Stimulated activated CD8-positive, alpha-beta memory T cell treated with anti-CD3 and anti-CD28 coated beads, Interleukin-12 subunit alpha, Interleukin-12 subunit beta, amount 100 ng/mL, for 4 hours (primary cell): ENCODE measurements at places on chromosomes 2 and 18.

DNA sequence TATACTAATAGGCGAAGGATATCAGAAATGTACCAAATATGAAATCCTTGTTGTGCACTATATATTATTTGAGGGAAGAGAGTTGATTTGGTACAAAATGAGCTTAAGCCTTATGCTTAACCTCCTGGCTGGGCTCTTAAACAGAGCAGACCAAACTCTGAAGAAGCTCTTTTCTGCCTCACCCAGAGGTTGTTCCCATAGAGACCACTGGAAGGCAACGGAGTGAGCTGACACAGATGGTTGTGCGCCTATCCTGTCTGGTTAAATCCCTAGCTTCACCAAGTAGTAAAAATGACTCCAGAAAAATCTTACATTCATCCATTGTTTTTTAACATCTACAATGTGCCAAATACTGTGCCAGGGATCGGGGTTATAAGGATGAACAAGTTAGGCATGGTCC lies 55.9 kb upstream of the NOL4 start:
- DNase-seq, result no peak

GRCh38 chr18:48929941-48930713 lies 20.6 kb downstream of the SMAD7 start:
- DNase-seq, result no peak

GRCh38 chr2:63049211-63049969 lies 1.2 kb upstream of the OTX1 start:
- no peak for DNase-seq

GRCh38 chr2:60888853-60889252 lies 7.5 kb downstream of the REL start:
- no peak for DNase-seq

GRCh38 chr18:61350578-61350977 lies 17.3 kb downstream of the CDH20 start:
- no peak for DNase-seq

- DNase-seq, result no peak
These were observed 26.8 kb downstream of the HNMT start for GRCh38 chr2:137991078-137991477.

- DNase-seq, result peak; percentile 24
These were observed 1.2 kb downstream of the ST3GAL5 start for GRCh38 chr2:85887566-85888019.

- DNase-seq, result no peak
These were observed 21.2 kb upstream of the EPAS1 start for GRCh38 chr2:46275995-46276394.

DNA sequence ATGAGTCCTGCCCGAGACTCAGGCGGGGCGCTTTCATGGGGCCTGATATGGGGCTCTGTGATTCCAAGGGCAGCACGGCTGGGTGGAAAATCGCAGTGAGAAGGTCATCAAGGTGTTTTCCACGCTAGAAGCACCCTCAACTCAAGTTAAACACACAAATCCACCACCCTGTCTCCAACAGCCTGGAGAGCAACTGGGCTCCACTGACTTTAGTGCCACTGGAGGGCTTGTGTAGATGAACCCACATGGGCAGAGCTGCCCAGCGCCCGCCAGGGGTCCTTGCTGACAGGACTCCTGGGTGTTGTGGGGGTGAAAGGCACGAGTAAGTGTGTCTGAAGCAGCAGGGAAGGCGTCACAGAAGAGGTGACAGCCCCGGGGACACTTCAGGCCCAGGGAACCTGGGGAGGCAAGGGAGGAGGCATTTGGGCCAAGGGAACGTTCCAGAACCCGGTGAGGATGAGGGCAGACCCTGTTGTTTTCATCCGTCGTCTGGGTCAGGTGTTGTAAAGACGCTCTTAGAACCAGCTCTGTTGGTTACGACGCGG lies 51.8 kb upstream of the CTDP1 start:
- DNase-seq, result no peak

DNA sequence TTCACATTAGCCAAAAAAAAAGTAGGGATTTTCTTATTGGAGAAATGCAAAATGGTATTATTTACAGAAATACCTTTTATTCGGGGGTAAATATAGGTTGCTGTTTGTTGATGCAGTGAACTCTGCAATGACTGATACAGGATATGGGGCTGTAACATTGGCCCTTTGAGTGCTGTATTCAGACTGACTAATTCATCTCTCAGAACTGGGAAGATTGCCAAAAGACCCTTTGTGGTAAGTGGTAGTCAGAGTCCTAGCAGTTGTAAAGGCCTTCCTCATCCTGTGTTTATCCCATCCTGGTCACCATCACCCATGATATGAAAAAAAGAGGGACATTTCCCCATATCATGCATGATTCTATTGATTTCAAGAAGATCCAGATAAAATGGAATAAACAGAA lies 14.0 kb upstream of the DCC start:
- DNase-seq, result no peak

DNA sequence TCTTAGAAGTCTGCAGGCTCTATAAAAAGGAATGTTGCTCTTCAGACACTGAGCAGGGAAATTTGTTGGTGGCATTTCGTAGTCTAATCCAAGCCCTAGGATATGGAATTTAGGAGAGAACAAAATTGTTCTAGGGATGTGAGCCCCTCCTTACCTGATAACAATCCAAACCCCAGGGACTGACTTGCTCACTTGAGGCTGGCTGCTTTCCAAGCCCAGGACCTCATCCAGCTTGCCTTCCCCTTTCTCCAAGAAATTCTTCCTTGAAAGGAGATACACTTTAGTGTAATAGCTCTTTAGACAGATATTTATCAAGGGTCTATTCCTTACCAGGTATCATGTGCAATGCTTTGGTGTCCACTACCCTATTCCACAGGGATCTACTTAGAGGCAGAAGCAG lies 279.8 kb downstream of the C1D start:
- DNase-seq, result no peak

DNA sequence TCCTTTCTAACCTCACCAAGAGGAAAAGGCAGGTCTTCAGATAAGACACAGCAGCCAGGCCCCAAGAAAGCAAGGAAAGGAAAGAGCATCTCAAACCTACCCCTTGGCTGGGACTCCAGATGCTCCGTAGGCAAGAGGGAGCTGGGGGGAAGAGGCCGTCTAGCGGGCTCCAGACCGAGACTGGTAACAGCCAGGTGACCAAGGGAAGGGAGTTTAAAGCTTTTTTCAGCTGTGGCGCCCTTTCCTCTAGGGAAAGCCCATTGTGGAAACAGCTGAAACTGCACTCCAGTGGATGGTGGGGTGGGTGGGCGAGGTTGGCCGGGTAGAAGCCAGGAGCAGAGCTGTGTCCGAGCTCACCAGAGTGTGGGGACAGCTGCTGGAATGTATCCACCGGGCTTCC lies 180.4 kb downstream of the KLHL29 start:
- DNase-seq, result no peak

GRCh38 chr18:770583-770961 lies 41.5 kb downstream of the YES1 start:
- no peak for DNase-seq

GRCh38 chr2:152490686-152491455 lies 155.9 kb downstream of the FMNL2 start:
- DNase-seq, result no peak

GRCh38 chr2:201773990-201774389 lies 6.7 kb downstream of the ALS2 start:
- DNase-seq, result no peak

DNA sequence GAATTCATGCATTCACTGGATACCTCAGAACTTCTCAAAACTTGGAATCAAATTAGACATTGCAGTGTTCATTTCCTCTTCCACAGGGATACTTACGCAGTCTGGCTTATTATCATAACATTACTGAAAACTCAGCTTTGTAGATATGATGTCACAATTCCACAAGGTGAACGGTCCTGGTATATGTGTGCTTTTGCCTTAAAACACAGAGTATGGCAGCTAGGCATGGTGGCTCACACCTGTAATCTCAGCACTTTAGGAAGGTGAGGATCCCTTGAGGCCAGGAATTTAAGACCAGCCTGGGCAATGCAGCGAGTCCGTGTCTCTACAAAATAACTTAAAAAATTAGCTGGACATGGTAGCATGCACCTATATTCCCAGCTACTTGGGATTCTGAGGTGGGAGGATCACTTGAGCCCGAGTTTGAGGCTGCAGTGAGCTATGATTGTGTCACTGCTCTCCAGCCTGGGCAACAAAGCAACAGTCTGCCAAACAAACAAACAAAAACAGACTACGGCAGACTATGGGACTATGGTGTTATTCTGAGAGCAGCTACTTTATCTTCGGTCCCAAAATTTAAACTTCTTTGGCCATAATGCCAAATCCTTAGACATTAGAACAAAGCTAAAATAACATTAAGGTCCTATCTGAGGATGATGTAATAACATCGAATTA lies 1191.9 kb upstream of the SLC39A10 start:
- DNase-seq, result no peak

GRCh38 chr2:2845267-2845666 lies 514.2 kb upstream of the MYT1L start:
- no peak for DNase-seq

DNA sequence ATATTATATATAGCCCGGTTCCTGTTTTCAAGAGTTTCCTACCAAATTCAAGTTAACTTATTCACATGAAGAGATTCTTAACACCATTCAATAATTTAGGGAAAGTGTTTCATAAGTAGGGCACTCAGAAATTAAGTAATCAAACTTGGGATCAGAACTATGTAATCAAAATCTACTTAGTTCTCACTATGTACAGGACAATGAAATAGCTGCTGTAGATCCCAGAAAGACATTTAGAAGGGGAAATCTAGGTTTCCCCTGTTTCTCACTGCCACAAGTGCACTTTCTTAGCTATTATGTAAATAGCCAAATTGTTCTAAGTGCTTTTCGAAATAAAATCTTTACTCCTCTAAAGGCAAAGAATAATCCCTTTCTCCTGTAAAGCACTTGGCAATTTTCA lies 493.6 kb upstream of the SETBP1 start:
- DNase-seq, result no peak

GRCh38 chr18:79609841-79610281 lies 69.7 kb upstream of the CTDP1 start:
- no peak for DNase-seq

- DNase-seq, result no peak
These were observed 12.4 kb upstream of the GPD2 start for GRCh38 chr2:156423674-156424282.

DNA sequence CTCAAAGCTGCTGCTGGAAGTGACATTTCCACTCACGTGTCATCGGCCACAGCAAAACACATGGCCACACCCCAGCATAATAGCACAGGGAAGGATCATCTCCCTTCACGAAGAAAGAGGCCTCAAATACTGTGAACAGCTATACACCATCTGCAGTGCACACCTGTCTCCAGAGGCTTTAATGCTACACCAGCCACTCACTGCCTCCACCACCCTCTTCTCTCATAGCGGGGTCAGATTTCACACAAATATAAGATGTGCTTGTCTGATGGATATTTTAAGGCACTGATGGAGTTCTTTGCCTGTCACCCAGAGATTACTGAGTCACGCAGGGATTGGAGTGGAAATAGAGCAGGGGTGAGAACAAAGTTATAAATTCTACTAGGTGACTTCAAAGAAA lies 374.0 kb downstream of the ZNF516 start:
- DNase-seq, result no peak

DNA sequence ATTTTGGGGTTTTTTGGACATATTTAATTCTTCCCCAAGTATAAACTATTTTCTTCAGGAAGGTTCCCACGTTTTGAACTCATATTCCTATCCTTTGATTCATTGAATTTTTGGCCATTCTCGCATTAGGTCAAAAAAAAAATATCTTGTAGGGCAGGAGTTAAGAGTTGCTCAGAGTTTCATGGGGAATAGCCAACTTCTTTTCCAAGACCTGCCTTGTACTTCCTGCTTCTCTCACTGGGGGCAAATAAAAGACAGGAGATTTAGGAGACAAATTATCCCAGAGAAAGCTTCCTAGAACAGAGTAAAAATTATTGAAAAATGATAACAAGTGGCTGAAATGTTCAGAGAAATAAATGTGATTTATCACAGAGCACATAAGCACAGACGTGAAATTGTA lies 55.2 kb upstream of the BCL11A start:
- no peak for DNase-seq

- DNase-seq, result no peak
These were observed 217.1 kb downstream of the MREG start for GRCh38 chr2:215796140-215796855.
